ENCODE measurements at places on chromosomes 5 and 9.

DNA sequence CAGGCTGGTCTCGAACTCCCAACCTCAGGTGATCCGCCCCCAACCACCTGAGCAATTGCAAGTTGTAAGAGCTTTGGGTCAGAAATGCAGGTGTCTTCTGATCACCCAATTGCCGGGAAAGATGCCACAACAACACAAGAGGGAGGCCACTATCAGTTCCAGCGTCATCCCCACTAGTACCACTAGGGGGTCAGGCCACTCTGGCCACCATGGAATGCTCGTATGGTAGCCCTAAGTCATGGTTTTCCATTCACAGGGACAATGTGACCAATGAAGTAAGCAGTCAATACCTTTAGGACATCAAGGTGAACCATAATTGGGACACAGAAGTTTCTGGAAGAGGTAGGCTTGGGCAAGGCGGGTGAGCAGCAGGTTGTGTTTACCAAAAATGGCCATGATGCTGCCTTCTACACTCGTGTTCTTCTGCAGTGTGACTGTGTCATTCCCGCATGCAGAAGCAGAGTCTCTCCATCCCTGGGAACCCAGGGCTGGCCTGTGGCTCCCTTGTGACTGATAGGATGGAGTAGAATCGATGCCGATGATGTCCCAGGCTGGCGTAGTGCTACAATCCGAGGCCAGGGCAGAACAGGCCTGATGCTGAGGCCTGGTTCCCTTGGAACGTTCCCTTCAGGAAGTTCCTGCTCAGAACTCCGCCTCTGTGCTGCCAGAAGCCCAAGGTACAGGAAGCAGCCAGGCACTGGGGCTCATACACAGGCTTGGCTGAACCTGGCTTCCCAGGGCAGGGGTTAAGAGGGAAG, 42.2 kb upstream of the ANKRD33B start:
- DNase-seq, result no peak

- DNase-seq, result no peak
Measured at GRCh38 chr9:12633016-12633765, 60.0 kb upstream of the TYRP1 start.

DNA sequence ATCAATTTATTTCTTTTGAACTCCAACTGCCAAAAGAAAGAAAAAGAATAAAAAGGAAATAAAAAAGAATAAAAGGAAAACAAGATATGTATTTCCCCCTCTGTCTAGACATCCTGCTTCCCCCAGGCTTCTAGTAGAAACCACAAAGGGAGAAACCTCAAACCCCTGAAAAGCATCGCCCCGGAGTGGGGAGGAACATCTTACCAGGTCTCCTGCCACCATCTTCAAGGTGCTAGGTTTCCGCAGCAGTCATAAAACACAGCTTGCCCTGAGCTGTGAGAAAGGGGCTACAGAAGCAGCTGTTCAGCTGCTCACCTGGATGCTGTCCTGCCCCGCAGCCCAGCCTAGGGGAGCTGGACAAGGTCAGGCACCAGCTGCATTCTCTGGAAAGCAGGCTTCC, 487.7 kb downstream of the GADD45G start:
- no peak for DNase-seq

- no peak for DNase-seq
Measured at GRCh38 chr5:50663636-50664035, 2.8 kb upstream of the PARP8 start.

DNA sequence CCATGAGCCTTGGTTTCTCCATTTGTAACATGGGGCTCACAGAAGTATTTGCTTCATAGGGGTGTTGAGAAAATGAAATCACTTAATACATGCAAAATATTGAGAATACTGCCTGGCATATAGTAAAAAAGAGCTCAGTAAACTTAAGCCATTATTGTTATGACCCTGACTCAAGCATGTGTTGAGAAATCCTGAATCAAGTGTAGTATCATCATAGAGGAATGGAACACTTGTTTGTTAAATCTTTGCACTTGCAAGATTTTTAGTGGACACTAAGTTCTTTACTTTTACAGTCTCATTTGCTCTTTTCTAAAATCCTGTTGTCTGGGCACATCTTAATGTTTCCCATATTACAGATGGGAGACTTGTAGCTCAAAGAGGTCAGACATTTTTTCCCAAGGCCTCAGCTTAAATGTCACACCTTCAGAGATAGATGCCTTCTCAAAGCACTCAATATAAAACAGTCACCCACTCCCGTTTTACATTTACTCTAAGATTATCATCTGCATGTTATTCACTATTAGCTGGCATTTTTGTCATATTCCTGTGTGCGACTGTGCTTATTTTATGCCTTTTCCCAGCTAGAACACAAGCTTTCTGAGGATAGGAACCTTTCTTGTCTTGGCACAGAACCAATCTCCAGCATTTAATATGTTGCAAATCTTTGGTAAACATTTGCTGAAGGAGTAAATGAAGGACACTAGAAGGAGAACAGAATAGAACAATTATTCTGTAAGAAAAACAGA, 250.0 kb upstream of the TNC start:
- no peak for DNase-seq

DNA sequence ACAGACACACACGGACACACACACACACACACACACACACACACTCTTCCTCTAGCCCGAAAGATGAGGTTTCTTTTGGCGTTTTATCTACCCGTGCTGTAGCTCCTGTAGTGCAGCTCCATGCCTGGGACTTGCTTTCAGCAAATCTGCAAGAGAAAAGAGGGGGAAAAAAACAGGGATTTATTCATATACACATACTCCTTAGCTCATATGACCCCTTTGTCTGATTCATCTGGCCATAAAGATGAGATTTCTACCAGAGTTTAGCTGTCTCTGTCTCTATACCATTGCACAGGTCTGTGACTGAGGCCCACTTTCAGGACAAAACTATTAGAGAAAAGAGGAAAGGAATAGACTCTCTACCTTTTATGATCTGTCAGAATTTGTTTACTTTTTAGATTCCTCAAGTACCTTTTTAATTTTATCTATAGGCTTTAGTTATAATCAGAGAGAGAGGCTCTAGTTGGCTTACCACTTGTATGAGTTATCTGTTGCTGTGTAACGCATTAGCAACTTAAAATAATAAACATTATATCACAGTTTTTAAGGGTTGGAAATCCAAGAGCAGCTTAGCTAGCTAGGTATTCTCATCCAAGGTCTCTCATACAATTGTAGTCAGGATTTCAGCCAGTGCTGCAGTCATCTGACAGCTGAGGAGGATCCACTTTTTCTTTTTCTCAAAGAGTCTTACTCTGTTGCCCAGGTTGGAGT, 14.7 kb downstream of the SNX2 start:
- DNase-seq, result no peak

DNA sequence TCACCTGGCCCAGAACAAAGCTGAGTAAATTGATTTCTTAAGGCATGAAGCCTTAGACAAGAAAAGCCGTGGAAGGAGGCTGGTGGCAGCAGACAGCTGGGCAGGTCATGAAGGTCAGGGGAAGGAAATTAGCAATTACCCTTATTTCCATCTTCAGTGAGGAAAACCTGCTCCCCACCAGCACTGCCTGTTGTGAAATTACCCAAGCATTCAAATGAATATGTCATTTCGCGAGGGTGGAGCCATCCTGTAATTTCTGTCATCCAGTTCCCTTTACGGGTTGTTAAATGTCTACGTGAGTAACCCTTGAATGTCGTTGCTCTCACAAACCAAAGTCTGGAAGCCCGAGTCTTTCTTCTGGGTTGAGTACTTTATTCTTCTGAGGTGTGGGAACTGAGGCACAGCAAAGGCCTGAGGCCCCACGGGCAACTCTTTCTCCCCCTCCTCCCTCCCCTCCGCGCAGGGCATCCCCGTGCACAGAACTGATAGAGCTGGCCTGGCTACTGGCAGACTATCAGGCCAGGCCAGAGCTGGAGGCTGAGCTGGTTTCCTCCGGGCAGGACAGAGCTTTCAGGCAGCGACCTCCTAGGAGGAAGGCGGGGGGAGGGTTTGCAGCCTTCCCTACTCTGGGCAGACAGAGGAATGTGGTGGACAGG, 22.0 kb upstream of the AK3 start:
- DNase-seq, result no peak

- DNase-seq, result no peak
Measured at GRCh38 chr5:78129597-78129996, 164.9 kb downstream of the AP3B1 start.

- no peak for DNase-seq
Measured at GRCh38 chr9:96062854-96063253, 187.4 kb downstream of the ERCC6L2 start.

DNA sequence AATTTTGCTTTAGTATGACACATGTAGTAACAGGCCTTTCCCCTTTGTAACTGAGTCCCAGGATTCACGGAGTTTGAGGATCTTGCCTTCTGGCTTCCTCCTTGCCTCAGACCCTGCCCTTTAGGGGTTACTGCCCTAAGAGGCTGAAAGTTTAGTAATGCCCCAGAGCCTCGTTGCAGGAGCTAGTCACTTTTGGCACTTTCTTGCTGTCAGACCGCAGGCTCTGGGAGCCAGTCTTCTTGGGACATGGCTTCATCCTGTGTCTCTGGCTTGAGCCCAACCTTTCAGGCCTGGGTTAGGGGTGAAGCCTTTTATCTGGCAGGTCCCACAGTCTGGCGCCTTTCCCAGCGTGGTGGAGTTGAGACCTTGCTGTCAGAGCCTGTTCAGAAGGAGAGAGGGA, 185.6 kb upstream of the DMRT1 start:
- DNase-seq, result no peak

DNA sequence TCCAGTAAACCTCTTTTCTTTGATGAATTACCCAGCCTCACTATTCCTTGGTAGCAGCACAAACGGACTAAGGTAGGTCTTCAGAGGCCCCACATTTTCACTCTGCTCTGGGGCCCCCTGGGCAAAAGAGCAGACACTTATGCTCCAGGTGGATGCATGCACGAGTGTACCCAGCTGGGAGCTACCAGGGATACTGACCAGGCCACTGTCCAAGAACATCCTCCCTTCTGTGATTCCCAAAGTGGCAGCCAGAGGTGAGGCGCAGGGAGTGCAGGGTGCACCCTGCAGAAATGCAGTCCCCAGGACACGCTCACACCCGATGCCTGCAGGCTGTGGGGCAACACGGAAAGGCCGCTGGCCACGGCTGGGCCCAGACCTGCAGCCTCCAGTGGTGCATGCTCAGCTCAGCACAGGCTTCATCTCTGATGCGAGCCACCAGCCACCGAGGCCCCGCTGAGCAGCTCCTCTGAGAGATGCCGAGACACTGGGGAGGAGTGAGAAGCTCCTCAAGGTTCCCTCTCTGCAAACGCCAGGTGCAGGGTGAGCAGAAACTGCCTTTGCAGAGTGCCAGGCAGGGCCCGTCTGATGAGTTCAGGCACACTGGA, 48.1 kb upstream of the OLFM1 start:
- DNase-seq, result no peak

DNA sequence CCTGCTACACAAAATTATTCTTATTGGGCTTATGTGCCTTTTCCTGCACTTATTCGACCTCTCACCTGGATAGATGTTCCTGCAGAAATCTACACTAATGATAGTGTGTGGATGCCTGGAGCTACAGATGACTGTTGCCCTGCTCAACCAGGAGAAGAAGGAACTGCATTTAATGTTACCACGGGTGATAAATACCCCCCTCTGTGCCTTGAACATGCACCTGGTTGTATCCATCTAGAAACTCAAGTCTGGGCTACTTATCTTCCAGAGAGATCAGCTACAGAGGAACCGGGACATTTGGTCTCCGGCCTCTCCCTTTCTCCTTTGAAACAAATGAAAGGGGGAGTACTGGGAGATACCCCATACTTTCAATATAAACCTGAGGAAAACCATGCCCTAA, 54.5 kb downstream of the SH3PXD2B start:
- DNase-seq, result no peak

DNA sequence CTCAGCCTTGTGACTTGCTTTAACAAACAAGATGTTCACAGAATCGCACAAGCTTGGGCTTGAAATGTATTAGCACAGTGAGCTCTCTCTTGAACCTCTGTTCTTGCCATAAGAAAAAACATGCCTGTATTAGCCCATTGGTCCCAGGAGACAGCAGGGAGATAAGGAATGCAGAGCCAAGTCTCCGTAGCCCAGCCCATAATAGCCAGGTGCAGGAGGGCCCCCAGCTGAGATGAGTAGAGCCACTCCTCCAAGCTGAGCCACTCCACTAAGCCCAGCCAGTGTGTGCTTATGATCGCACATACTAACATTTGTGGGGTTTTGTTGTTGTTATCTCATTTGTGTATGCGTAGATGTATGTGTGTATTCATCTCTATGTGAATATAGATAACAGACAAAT, 21.6 kb upstream of the SVEP1 start:
- DNase-seq, result no peak

- no peak for DNase-seq
Measured at GRCh38 chr9:134298000-134298399, 28.3 kb upstream of the RXRA start.

DNA sequence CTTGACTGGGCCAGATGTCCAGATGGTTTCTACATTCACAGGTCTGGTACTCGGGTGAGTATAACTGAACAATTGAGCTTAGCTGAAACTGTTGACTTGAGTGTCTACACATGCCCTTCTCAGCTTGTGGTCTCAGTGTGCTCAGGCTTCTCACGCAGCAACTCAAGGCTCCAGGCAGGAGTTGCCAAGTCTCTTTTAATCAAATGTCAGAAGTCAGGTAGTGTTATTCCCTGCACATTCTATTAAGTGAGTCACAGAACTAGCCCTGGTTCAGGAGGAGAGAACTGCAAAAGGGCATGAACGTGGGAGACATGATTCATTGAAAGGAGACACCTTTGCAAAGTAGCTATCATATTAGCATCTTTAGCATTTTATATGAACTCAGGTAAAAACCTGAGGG, 199.3 kb upstream of the ACTBL2 start:
- no peak for DNase-seq

DNA sequence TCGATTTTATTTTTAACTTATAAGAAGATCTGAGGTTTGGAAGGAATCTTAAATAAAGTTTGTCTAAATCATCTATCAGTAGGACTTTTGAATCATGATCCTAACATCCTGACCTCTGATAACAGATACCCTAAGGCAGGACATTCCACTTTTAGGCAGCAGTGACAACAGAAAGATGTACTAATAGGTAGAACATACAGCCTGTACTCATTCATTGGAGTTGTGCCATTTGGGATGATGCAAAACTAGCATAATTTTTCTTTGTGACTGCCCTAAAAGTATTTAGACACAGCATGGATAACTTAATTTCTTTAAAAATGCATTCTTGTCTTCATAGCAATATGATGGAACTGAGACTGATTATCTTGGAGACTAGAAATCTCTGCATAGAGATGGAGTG, 39.7 kb downstream of the CDC42SE2 start:
- no peak for DNase-seq

GRCh38 chr5:132103332-132103951, 29.9 kb downstream of the CSF2 start:
- no peak for DNase-seq
